ENCODE measurements at places on chromosomes 6 and 20. TPM values are rescaled to one million over a fixed set of nuclear protein-coding genes. Genes with fewer than 3 reads are reported as not detected.

The OTOR gene
- total RNA-seq = not detected

The NANP gene
- 5.6 TPM for total RNA-seq

The PCK1 gene
- total RNA-seq = 0.39 TPM

DNA sequence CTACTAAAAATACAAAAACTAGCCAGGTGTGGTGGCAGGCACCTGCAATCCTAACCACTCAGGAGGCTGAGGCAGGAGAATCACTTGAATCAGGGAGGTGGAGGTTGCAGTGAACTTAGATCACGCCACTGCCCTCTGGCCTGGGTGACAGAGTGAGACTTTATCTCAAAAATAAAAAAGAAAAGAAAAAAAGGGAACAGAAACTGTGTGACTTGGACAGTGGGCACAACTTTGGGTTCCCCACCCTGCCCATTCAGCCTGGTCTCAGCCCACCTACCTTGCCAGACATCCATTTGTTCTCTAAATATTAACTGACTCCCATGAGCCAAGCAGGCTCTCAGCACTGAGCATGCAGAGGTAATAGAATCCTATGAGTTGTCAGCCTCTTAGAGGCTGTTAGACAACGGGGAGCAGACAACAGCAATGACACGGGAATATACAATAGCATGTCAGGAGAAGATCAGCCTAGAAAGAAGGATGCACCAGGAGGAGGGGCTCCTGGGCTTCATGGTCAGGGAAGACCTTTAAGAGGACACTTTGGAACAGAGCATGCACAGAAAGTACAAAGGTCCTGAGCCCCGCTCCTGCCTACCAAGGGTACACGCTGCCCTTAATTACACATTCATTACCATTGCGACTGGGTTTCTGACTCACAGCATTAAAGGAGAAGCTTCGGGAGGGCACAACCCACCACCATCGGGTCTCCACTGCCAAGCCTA, 20.0 kb downstream of the FAM209B start:
- no peak overlapping the region for H3K4me3 ChIP-seq
- no peak overlapping the region for H3K27ac ChIP-seq
- DNase-seq = no peak
- no peaks in the 10 kb centered on the region for H3K4me1 ChIP-seq

GRCh38 chr6:132726608-132726975, 12.7 kb upstream of the VNN1 start:
- no peak overlapping the region for H3K27ac ChIP-seq
- no peaks in the 10 kb centered on the region for H3K27me3 ChIP-seq
- no peaks in the 10 kb centered on the region for H3K4me1 ChIP-seq
- no peak overlapping the region for H3K4me3 ChIP-seq

Measured in aorta (tissue), 5 donors.